Left lung (tissue), 14 donors: ENCODE measurements at places on chromosomes 4 and X. TPM values are rescaled to one million over a fixed set of nuclear protein-coding genes. Genes with fewer than 3 reads are reported as not detected.

GRCh38 chrX:34653811-34654210 lies 3.3 kb downstream of the TMEM47 start:
- DNase-seq, result no peak

- no peak for DNase-seq
Measured at GRCh38 chr4:137213372-137214173, 318.7 kb downstream of the PCDH18 start.

DNA sequence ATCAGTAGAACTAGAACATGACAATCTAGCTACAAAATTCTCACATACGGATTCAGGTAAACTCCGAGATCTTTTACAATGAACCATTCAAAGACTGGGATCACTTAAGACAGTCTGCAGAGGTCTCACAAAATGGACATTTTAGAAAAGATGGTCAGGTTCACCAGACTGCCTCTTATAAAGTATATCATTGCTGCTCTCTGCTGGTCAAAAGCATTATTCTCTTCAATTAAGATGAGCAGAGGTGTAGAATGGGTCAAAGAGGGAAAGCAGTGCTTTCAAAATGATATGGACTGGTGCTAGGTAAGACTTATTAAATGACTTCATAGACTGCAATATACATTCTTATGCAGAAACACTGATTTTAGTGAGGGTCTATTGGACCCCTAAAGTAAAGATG lies 434.7 kb downstream of the PACRGL start:
- DNase-seq, result peak; percentile 21

CASP3 gene
- 37.7 TPM for polyA plus RNA-seq

JAKMIP1 gene
- polyA plus RNA-seq, result 0.14 TPM
